ENCODE measurements at places on chromosomes 11 and 22.

GRCh38 chr11:94539420-94539819, 4.3 kb upstream of the FUT4 start:
- no peak for DNase-seq

- no peak for DNase-seq
Measured at GRCh38 chr11:72391638-72392423, 42.5 kb downstream of the CLPB start.

- DNase-seq, result no peak
Measured at GRCh38 chr11:79244241-79244772, 196.5 kb downstream of the TENM4 start.

DNA sequence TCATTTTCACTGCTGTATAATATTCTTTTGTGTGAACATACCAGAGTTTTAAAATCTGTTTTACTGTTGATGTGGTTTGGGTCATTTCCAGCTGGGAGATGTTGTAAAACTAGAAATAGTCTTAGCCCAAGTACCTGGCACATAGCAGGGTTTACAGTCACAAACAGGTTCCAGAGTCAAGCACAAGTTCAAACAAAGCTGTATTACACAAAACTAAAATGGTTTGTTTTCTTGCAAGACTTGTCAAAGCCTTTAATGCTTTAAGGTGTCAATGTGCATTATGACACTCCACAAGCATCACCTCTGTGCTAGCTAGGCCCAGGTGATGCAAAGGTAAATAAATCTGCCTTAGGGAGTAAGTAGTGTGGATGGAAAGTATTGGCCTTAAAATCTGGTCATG, 379.1 kb downstream of the MN1 start:
- no peak for DNase-seq

GRCh38 chr11:72036687-72037086, 38.0 kb downstream of the IL18BP start:
- DNase-seq, result no peak

GRCh38 chr22:19605508-19606331, 81.5 kb upstream of the CLDN5 start:
- peak; percentile 5 for DNase-seq

DNA sequence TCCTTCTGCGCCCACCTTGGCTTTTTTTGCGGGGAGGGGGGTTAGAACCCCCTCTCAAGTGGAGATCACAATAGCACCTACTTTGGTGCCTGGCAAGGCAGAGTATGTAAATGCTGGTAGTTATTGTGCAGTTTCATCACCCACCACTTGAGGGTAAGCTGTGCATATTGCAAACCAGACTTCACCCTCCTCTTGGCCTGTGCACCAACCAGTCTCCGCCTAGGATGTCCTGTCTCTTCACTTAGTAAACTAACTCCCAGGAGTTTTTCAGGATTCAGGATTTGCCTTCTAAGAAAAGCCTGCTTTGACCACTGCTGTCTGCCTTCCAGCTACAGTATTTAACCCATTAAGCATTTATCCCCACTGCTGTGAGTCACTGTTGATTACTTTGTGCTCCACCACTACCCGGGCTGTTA, 2.0 kb upstream of the UBXN1 start:
- peak; percentile 72 for DNase-seq

- no peak for DNase-seq
Measured at GRCh38 chr11:128520206-128520887, 67.0 kb downstream of the ETS1 start.

All from HEK293T (cell line).